ENCODE measurements at places on chromosomes 3 and 15.

DNA sequence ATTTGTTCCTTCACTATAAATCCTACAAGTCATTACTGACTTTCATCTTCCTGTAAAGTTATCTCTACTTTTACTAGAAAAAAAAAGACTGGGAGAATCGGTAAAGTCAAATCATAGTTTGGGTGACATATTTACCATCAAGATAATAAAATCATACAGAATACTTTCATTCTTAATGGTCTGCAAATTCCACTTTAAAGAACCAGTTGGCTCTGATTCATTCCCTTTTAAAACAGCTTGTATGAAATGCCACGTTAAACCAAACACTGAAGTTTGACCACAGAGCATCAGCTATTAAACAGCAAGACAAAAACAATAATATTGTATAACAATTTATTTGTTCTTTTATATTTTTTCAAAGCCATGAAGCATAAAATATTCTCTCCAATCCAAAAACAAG is 100.7 kb downstream of the FBN1 start:
- DNase-seq = no peak

- no peak for DNase-seq
Observed at GRCh38 chr3:15292765-15293522, 39.4 kb downstream of the SH3BP5 start.

- DNase-seq = no peak
Observed at GRCh38 chr15:31175484-31175883, 74.0 kb upstream of the TRPM1 start.

- DNase-seq = peak; percentile 60
Observed at GRCh38 chr15:68651916-68652525, 73.2 kb downstream of the CORO2B start.
